ENCODE measurements at places on chromosomes 12 and 14.

DNA sequence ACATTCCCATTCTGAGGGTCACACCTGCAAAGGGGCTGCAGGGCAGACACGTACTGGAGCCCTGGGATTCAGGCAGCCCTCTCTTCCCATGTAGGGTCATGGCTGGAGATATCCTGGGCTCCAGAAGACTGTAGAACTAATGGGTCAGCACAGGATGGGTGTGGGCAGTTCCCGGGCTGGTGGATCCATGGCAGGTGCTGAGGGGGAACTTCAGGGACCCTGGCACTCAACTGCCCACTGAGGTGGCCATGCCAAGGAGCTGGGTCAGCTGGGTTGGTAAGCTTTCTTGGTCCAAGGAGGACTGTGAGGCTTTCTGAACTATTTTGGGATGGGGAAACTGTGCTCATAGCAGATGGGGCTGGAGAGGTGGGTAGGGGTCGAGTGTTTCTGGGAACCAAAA is 183.4 kb upstream of the RTL1 start:
- no peak for DNase-seq

GRCh38 chr14:50797250-50798047 is 33.5 kb downstream of the NIN start:
- no peak for DNase-seq

DNA sequence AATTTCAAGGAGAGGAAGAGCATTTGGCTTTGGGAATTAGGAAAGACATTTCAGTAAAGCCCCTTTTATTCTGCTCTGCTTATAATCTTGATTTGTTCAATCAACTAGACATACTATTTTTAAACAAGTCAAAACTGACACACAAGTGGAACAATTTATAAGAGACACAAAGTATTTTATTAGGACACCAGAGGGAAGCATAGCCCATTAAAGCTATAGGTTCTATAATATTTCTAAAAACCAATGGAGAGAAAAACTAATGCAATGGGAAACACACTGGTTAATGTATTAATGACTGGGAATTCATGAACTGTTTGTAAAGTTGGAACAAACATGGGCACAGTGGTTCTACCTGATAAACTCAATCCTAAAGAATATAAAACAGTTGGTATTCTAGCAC is 15.3 kb upstream of the CERS5 start:
- DNase-seq = no peak

DNA sequence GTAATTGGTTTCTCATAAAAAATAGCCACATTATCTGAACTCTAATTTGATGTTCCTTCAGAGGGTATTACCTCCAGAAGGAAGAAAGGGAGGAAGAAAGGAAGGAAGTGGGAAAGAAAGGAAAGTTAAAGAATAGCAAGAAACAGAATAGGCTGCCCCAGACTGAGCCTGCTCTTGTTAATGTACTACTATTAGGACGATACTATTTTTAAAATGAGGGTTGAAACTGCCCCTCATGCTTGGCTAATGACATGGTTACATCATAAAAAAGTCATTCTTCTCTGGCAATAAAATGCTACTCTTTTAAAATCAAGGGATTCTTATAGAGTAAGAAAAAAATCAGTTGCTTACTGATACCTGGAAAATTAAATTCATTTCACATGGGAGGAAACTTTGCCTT is 253.0 kb downstream of the KTN1 start:
- DNase-seq = no peak

DNA sequence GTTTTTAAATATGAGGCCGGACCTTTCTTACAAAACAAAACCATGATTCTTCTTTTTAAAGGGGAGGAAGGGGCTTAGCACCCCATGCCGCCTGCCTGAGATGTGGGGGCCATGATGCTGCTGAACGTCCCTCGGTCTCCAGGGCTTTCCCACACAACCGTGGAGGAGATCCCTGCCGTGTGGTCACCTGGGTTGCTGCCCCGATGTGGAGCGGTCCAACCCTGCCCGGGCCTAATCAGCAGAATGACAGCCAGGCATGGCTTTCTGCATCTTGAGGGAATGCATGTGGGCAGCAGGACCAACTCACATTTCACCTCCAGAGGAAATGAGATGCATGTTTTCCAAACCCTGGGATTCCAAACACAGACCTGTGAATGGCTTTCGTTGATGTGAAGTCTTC is 48.9 kb upstream of the C14orf180 start:
- DNase-seq = no peak

DNA sequence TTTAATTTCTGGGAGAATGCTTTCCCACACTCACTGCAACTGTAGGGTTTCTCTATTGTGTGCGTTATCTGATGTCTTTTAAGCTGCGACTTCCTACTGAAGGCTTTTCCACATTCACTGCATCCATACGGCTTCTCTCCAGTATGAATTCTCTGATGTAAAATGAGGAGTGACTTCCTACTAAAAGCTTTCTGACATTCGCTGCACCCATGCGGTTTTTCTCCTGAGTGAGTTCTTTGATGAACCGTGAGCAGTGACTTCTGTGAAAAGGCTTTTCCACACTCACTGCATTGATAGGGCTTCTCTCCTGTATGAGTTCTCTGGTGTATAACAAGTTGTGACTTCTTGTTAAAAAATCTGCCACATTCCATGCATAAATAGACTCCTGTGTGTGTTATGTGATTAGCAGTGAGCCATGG is 29.7 kb downstream of the ZNF605 start:
- no peak for DNase-seq

DNA sequence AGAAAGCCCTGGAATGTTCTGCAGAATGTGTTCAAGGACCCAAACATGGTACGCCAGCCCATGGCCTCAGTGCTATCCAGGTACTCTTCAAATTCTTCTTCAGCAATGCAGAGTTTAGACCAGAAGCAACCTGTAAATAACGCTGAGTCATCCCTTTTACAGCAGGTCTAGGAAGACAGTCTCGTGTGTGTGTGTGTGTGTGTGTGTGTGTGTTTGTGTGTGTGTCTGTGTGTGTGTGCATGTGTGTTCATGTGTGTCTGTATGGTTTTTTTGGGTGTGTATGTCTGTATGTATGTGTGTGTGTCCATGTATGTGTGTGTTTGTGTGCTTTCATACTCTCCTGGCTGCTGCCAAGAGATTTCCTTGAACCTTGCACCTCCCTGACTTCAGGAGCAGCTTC is 60.1 kb upstream of the RFX4 start:
- no peak for DNase-seq

- DNase-seq = no peak
Observed at GRCh38 chr14:91861091-91861490, 6.2 kb downstream of the TC2N start.

DNA sequence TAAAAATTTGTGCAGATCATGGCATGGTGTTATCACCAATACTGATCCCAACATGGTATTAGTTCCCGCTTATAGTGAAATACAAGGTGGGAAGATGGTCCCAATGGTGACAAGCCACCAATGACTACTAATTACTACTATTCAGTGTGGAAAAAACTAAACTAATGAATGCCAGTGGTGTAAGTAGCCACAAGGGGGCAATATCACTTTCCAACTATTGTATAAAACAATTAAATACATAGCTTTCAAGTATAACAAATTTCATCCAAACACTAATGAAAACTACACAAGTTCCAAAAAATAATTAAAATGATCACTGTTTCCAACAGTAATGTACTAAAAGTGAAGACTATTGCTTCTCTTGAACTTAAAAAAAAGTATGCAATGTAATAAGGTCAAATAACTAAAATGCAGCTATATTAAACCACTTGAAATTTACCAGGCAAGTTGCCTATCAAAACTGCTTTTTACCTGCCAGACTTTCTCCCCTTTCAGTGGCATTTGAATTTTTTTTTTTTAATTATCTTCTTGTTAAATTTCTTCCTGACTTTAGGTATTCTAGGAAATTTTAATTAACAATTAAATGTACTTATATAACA is 58.0 kb downstream of the PAPLN start:
- DNase-seq = peak; percentile 65

DNA sequence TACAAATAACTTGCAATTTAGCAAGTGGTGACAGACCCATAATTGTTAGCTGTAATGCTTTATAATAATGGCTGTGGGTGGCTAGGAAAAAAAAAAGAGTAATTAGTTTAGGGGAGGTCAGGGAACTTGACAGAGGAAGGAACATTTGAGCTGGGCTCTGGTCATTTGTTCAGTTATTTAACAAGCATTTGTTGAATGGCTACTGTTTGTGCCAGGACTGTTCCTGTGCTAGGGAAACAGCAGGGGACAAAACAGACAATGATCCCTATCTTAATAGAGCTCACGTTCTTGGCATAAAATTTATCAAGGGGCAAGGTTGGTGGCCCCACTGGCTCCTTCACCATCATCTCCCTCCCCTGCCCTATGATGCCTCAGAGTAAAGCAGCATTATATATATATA is 18.5 kb downstream of the CHST11 start:
- DNase-seq = no peak

DNA sequence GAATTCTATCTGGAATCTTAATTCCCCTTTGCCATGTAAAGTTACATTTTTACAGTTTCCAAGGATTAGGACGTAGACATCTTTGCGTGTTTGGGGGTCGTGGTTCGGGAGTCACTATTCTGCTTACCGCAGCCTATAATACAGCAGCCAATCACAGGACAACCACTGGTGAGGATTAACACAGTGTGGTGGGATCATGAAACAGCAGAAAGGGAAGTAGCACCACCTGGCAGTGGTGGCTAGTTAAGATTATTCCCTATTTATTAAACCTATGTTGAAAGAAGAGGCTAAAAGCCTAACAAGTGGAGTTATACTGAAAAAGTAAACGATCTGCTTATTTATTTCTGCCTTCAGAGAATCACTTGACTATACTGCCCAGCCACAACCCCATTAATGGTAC is 71.7 kb downstream of the IPO8 start:
- DNase-seq = no peak

DNA sequence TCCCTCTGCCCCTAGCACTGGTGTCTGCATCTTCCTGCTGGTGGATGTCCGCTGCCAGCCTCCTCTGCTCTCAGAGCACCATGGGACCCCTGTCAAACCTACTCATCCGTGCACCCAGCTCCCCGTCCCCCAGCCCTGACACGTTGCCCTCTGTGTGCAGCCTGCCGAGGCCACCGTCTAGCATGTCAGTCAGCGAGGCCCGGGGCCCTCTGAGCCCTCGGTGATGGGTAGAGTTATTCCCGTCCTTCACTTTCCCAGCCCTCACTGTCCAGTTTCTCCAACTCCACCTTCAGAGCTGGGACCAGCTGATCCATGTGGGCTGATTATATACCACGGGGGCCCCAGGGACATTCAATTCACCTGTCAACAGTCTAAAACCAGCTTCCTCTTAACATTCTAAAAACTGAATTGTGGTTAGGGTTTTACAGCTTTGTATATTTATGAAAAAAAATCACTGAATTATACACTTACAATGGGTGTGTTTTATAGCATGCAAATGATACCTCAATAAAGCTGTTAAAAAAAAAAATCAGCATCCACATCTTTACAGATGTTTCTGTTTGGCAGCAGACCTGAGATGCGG is 61.3 kb downstream of the CCDC88C start:
- no peak for DNase-seq

- no peak for DNase-seq
Observed at GRCh38 chr14:50676814-50677516, 8.9 kb upstream of the SAV1 start.

DNA sequence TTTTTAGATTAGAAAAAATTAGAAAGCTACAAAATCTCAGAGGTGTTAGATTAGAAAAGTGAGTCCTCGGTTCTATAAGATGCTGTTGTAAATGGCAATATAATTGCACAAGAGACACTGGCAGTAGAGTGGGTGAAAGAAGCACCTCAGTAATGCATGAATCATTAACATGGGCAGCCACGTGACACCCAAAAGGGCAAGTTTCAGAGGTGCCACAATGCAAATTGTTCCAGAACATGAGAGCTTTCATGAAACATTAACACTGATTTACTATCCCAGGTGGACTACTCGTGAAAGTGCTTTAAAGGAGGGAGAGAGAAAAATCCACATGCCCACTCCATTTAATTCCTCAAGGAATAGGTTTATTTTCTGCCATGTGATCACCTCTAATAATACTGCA is 108.4 kb downstream of the PTPRR start:
- no peak for DNase-seq

GRCh38 chr12:89977405-89978085 is 268.9 kb upstream of the ATP2B1 start:
- DNase-seq = no peak

DNA sequence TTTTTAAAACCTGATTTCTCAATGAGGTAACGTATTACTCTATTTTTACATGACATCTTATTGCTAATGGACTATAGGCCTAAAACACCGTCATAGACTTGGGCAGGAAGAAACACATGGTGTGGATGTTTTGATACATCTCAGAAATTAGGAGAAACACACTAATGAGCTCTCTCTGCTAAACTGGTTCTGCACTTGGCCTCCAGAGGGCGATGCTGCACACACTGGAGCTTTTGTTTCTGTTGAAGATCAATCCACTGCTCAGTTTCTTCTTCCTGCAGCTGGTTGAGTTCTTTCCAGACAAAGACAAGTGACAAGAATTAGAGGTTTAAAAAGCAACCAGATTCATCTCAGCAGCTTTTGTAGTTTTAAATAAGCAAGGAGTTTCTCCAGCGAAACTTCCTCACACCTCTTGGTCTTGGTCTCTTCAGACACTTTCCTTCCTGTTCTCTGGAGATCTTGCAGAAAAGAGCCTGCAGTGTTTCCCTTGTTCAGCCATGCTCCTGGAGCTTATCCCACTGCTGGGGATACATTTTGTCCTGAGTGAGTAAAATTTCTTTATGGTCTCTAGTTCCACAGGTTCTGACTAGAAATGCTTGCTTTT is 178.5 kb upstream of the OR4E1 start:
- peak; percentile 76 for DNase-seq

GRCh38 chr12:92927436-92928281 is 1.4 kb downstream of the EEA1 start:
- DNase-seq = peak; percentile 45

DNA sequence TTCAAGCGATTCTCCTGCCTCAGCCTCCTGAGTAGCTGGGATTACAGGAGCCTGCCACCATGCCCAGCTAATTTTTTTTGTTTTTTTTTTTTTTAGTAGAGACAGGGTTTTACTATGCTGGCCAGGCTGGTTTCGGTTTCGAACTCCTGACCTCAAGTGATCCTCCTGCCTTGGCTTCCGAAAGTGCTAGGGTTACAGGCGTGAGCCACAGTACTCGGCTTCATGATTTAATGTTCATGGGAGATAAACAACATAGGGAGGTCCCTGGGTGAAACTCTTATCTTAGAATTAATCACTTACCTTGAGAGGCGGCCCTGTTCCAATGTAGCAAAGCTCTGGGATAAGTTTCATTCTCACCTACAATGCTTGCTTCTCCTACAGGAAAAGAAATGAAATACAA is 48.3 kb downstream of the SEL1L start:
- no peak for DNase-seq

- DNase-seq = no peak
Observed at GRCh38 chr12:54421175-54421878, 2.3 kb upstream of the ITGA5 start.

DNA sequence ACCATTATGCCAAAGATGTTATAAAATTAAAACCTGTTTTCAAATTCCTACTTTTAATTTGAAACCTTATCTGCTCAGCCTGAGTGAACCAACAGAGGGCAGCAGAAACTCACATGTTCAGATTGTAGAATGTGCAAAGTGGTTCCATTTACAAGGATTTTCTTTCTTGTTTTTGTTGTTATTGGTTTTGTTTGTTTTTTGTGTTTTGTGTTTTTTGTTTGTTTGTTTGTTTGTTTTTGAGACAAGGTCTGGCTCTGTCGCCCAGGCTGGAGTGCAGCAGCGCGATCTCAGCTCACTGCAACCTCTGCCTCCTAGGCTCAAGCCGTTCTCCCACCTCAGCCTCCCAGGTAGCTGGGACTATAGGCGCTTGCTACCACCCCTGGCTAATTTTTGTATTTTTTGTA is 22.8 kb upstream of the GARIN2 start:
- DNase-seq = peak; percentile 59

GRCh38 chr12:5548152-5548943 is 116.4 kb downstream of the NTF3 start:
- no peak for DNase-seq

Measured in neural progenitor cell (in vitro differentiated cells).